ENCODE measurements at places on chromosomes 1 and 21.

- DNase-seq = no peak
These were observed 8.0 kb downstream of the BATF3 start for GRCh38 chr1:212691561-212692071.

DNA sequence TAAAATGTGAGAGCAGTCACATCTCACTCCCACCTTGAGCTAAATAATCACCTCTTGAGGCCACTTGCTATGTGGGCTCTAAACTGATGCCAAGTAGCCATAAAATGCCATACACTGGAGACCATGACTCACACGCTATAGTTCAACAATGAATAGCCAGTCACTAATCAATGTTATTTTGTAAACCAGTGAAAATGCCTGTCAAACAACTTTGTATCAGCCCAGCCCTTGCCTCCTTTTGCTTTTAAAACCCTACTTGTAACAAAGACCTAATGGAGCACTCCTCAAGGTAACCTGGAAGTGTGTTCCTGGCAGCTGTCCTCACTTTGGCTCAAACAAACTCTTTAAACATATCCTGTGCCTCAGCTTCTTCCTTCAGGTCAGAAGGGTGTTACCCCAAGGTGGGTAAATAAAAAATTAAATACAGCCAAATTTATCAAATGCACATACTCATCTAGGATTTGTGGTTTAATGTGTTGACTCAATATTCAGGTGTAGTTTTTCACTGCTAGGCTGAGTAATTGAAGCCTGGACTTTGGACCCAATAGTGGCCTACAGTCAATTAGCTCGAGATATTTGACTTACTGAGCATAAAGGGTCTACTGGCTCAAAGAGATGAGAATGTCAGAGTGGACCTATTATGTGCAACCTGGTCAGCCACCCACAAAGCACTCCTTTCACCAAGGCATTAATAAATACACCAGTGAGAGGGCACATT lies 154.3 kb downstream of the COQ8A start:
- DNase-seq = no peak

DNA sequence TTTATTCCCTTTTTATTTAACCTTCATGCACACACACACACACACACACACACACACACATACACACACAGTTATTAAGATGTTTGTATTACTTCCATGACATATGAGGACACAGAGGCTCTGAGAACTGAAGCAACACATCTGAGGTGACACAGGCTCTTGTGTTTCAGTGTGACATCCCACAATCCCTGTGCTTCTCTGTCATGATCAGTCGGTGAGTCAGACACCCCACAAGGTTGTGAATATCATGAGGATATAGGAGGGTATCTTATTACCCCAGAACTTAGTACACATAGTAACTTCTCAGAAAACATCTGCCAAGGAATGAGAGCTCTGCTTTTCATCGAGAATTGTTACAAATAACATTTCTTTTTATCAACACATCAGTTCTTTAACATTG lies 459.3 kb downstream of the PLPP3 start:
- DNase-seq = no peak

DNA sequence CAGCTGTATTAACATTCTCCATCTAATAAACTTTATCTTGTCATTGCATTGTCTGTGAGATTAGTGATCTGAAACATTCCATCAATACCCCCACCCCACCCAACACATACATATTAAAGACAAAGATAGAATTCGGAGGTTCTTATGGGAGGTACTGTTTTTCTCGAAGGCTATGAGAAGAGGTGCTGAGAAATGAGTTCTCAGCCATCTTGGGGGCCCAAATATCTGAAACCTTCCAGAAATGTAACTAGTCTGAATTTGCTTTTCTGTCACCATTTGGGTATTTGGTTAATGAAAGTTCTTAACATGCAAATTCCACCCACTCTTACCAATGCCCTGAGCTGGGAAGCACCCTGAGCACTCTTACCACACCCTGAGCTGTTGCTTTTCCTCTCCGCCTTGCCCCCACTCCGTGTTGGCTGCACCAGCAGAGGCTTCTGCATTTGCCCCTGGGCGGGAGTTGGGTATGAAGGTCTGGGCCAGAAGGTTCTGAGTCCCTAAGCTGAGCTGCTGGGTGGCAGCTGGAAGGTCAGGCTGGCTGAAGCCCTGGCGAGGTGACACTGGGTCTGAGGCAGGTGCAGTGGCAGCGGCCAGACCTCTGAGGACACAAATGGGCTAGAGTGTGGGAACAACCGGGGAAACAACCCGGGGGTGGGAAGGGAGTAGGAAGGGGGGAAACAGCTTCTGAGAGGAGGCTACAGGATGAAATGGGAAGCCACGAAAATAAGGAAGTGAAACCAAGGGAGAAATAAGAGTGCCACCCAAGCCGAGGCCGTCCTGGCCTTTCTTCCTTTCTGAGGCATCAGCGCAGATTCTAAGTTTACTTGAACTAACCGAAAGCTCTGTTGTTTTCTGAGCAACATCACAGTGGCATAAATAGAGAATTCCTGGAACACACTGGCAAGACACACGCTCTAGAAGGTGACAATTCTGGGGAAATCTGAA lies 26.3 kb upstream of the IER5 start:
- no peak for DNase-seq

GRCh38 chr1:31483012-31483946 lies 70.3 kb downstream of the SERINC2 start:
- no peak for DNase-seq

DNA sequence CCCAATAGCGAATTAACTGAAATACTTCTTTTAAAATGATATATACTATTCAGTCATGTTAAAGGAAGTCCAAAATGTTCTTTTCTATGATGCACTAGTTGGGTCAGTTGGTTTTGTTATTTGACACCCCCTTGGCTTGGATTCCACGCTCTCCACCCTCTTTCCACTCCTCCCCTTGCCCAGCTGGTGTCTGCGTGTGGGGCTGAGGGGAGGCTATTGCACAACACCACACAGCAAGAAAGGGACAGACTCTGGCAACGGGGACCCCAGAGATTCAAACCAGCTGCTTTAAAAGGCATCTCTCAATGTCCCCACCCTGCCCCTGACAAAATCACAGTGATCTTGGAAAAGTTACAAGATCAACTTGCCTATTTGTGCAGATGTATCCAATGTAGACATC lies 394.3 kb downstream of the TGFB2 start:
- DNase-seq = no peak

DNA sequence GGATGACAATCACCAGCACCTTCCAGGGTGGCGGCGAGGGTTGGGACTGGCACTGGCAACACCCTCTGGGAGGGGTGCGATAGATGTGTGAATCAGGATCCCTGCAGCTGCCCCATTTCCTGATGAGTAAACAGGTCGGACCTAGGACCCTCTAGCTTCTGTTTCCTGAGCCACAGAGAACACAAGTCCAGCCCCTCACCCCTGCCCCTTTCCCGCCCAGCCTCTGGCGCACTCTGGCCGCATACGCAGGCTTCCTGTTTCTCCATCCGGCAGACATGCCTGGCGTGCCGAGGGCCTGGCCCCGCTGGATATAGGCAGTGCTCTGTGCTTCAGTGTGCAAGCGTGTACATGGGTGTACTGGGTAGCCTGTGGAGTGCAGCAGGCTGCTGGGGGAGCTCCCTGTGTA lies 4.6 kb downstream of the PEAR1 start:
- DNase-seq = peak; percentile 44

DNA sequence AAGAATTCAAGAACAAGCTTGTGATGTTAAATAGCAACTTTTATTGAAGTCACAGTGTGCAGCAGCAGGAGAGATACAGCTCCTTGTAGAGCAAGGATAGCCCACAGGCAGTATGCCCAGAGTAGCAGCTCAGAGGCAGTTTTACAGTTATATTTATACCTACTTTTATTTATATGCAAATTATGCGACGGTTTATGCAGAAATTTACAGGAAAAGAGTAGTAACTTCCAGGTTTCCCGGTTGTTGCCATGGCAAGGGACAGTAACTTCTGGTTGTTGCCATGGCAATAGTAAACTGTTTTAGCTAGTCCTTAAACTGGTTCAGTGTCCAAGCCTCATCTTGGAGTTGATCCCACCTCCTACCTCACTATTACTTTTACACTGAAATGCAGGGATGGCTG lies 344.6 kb upstream of the LYPLAL1 start:
- DNase-seq = no peak

DNA sequence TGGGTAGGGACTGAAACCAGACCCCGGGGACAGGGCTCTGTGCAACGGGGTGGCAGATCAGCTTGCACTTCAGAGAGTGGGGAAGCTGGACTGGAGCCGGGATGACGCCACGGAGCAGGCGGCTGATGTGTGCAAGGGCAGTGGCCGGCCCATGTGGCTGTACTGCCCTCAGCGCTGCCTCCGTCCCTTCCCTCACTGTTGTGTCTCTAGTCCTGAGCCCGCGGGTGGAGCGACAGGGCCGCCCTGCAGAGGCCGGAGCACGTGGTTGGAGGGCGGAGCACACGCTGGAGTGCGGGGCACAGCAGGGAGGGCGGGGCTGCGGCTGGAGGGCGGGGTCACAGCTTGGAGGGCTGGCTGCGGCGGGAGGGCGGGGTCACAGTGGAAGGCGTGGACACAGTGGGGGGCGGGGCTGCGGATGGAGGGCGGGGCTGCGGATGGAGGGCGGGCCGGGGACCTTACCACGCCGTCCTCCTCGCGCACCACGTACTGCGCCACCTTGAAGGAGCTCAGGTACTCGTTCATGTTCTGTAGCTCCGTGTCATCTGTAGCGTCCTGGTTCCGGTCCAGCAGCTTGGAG lies 52.4 kb downstream of the CHD5 start:
- DNase-seq = peak; percentile 61
